GM23338 (cell line): ENCODE measurements at places on chromosomes 5 and 9. TPM values are rescaled to one million over a fixed set of nuclear protein-coding genes. Genes with fewer than 3 reads are reported as not detected.
A peak's percentile ranks its signal among the peaks of the same experiment; 100 is the strongest.

IFNA13 gene
- total RNA-seq = not detected in 2 replicates

SPINK4 gene
- total RNA-seq = not detected in 2 replicates

AIF1L gene
- 82.6 and 87.8 TPM in 2 replicates for total RNA-seq

GRCh38 chr9:99019510-99020331, 76.0 kb downstream of the COL15A1 start:
- DNase-seq = no peak

- DNase-seq = no peak
These were observed 60.0 kb upstream of the RARS1 start for GRCh38 chr5:168426007-168426863.

DNA sequence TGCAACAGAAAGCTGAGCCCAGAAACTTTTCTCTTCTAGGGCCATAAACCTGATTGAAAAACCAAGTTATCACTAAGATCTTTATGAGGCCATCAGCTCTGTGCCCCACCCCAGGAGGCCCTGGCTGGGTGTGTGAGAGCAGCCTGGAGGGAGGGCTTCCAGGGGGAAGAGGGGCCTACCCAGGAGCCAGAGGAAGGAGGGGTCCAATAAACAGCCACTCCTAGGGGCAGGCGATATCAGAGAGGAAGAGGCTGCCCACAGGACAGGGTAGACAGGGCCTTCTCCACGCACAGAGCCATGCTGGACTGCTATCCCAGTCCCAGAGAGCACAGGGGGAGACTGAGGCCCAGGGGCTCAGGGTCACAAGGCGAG, 4.5 kb upstream of the CDX1 start:
- DNase-seq = no peak

DNA sequence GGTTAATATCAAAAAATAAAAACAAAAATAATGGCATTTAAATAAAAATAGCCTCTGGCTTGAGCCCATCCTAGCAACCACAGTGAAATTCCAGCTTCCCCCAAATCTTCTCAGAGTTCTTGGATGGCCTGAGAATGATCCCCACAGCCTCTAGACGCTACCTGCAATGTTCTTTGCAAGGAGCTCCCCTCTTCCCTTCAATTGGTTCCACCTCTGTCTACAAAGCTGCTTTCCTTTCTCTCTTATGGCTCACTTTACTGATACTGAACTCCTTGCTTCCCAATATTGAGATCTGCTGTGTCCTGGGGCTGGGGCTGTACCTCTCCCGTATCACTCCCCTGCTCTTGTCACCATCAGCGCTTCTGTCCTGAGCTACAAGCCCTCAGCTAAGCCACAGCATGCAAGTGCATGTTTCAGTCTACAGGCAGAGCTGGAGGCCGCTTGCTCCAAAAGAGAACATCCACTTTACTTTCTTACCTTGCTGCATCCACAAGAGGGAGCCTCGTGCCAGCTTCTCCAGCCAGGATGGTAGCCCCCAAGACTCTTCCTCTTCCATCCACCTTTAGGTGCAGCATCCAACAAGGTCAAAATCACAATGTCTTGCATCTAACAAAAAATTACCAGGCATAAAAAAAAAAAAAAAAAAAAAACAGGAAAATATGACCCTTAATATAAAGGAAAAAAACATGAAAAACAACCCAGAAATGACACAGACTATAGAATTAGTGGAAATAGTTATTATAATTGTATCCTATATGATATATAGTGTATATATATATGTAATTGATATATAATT, 57.4 kb upstream of the PRSS3 start:
- peak; percentile 88 for DNase-seq
